DMS 273 treated with DMSO at 0.1 percent for 48 hours (cell line): ENCODE measurements at places on chromosomes 1 and 21.

DNA sequence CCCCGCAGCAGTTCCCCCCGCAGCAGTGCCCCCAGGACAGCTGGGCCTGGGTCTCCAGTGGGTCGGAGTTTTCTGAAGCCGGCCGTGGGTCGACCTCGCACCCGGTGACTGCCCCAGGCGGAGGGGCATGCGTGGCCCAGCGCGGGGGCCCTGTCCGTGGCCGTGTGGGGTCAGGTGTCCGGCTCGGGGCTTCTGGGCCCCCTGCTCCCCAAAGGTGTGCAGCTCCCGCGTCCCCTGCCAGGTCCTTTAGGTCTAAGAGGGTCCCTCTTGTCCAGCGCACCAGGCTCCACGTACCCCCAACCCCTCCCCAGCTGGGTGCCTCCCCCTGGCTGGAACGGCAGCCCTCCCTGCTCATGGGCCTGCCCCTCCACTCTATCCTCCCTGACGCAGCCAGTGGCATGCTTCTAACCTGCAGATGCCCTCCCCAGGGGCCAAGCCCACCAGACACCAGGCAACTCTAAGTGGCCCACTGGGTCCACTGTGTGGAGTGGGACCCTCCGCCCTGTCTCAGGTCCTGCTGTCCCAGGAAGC is 5.9 kb upstream of the HES4 start:
- DNase-seq, result no peak

DNA sequence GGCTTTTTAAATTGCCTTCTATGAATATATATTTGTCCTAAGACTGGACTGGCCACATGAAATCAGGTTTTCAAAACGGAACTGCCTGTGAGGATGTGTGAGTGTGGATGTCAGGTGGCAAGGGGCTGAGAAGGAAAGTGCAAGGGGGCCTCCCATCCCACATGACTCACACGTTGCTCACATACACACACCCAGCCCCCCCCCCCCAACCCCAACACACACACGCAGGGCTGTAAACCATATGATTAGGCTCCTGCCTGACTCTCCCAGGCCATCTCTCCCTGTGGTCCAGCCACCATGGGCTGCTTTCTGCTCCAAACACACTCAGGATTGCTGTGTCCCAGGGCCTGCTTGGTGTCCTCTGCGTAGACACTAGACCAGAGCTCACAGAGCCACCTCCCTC is 22.4 kb downstream of the DEGS1 start:
- no peak for DNase-seq

DNA sequence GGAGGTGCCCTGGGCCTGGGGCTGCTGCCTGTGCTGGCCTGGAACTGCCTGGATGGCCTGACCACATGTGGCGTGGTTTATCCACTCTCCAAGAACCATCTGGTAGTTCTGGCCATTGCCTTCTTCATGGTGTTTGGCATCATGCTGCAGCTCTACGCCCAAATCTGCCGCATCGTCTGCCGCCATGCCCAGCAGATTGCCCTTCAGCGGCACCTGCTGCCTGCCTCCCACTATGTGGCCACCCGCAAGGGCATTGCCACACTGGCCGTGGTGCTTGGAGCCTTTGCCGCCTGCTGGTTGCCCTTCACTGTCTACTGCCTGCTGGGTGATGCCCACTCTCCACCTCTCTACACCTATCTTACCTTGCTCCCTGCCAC is 1.8 kb downstream of the GPR3 start:
- DNase-seq, result no peak

- DNase-seq, result no peak
Observed at GRCh38 chr1:10726355-10726754, 70.1 kb downstream of the CASZ1 start.

GRCh38 chr1:243264717-243265116 is 8.9 kb downstream of the SDCCAG8 start:
- no peak for DNase-seq

DNA sequence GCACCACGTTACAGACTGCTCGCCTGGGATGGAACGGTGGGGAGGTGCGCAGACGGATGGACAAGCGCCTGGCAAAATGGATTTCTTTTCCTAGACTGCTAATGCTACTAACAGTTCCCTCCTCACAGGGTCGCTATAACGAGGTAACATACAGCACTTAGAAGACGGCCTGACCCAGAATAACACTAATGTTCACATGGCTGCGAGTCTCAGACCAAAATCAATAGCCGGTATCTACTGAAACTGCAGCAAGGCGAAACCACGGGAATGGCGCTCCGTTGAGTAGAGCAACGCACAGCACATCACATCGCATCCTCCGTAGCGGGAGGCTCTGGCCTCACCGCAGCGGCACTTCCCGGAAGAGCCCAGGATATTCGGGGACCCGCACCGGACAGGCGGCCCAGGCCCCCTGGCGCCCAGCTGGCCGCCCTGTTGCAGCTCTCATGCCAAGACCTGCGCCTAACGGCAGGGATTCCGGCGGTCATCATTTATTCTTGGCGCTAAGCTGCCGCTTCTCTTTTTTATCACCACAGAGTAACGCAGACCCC is 46.6 kb downstream of the VPS26C start:
- DNase-seq, result no peak

- DNase-seq, result no peak
Observed at GRCh38 chr1:150404465-150404864, 40.5 kb downstream of the RPRD2 start.

DNA sequence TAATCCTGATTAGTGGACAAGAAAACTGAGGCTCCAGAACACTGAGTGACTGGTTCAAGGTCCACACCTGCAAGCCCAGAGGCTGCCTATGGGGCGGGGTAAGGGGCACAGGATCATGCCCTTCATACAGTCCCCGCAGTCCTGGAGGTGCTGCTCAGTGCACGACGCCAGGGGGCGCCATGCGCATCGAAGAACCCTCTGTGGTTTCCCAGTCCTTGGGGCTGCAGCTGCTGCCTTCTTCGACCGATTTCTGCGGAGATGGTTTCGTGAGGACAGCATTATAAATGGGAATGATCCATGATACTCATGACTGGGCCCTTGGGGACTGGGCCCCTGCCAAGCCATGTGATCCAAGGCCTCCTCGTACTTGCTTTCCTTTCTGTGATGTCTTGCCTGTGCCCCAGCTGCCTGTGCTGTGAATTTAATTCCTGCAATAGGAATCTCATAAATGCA is 37.1 kb upstream of the ARHGEF10L start:
- DNase-seq, result peak; percentile 12

DNA sequence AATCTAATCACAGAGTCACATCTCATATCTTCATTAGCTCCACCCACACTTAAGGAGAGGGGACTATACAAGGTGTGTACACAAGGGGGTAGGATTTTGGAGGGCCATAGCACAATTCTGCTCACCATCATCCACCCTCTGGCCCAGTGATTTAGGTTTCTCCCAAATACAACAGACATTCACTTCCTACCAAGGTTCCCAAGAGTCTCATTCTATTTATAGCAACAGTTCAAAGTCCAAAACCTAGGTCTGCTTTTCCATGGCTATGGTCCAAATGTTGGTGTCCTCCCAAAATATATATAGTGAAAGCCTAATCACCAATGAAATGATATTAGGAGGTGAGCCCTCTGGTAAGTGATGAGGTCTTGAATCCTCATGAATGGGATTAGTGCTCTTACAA is 353.2 kb upstream of the PLD5 start:
- no peak for DNase-seq

DNA sequence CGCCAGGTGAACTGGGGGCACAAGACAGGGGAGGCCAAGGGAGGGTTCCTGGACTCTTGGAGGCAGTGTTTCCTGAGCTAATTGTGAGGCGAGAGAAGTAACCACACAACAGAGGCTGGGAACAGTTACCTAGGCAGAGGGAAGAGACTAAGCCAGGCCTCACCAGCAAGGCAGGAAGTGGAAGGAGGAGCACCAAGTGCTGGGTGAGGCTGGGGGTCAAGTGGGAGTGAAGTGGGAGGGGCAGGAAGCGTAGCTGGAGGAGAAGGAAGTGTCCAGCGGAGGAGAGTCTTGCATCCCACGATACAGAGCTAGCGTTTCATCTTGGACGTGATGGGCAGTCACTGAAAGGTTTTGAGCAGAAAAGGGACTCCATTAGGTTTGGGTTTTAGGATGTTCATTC is 48.3 kb upstream of the CAPZB start:
- no peak for DNase-seq

- peak; percentile 44 for DNase-seq
Observed at GRCh38 chr21:45248893-45249381, 38.8 kb downstream of the POFUT2 start.

- peak; percentile 68 for DNase-seq
Observed at GRCh38 chr1:18549906-18550305, 69.2 kb downstream of the KLHDC7A start.

- no peak for DNase-seq
Observed at GRCh38 chr1:2127187-2128145, 67.1 kb downstream of the FAAP20 start.

GRCh38 chr1:78650114-78650660 is 556 bp downstream of the IFI44 start:
- peak; percentile 61 for DNase-seq

DNA sequence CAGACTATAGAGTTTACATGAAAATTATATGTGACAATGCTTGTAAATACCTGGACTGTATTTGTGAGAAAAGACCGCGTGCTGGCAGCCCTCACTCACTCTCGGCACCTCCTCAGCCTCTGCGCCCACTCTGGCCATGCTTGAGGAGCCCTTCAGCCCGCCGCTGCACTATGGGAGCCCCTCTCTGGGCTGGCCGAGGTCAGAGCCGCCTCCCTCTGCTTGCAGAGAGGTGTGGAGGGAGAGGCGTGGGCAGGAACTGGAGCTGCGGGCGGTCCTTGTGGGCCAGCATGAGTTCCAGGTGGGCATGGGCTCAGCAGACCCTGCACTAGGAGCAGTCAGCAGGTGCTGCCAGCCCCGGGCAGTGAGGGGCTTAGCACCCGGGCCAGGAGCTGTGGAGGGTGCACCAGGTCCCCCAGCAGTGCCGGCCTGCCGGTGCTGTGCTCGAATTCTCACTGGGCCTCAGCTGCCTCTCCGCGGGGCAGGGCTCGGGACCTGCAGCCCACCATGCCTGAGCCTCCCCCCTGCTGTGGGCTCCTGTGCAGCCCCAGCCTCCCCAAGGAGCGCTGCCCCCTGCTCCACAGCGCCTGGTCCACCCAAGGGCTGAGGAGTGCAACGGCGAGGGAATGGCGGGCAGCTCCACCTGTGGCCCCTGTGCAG is 482.5 kb downstream of the AGBL4 start:
- DNase-seq, result no peak

- no peak for DNase-seq
Observed at GRCh38 chr1:245946905-245947304, 560.2 kb downstream of the SMYD3 start.

- no peak for DNase-seq
Observed at GRCh38 chr1:52623812-52624211, 9.2 kb upstream of the SHISAL2A start.

DNA sequence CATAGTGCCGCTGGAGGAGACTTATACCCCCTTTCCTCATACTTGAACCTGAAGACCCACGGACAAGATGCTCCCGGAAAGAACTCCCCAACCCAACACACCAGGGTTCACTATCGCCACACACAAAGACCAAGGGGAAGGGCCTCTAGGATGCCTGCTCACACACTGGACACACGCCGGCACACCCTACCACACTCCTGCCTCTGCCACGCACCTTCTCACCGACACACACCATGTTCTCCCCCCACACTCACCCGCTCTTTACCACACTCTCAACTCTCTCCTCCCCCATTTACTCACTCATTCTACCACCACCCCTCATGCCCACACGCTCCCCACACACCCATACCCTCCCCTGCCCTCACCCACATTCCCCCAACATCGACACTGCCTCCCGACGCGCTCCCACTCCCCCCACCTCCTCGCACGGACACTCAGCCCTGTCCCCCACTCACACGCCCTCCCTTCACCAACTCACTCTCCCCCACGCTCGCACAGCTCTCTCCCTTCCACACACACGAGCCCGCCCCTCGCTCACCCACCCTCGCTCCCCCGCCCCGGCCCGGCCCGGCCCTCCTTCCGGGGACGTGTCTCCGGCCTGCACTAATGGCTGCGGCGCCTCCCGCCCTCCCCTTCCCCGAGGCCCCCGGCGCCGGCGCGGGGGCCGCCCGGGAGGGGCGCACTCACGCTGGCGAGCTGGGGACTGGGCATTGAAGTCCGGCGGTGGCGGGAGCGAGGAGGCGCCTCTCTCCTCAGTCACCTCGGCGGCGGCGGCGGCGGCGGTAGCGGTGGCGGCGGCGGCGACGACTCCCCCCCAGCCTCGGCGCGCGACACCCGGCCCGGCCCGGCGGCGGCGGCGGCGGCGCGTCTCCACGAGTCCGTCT is 626 bp downstream of the PTP4A2 start:
- DNase-seq, result no peak
